ENCODE measurements at places on chromosomes 4 and X.
A peak's percentile ranks its signal among the peaks of the same experiment; 100 is the strongest.

DNA sequence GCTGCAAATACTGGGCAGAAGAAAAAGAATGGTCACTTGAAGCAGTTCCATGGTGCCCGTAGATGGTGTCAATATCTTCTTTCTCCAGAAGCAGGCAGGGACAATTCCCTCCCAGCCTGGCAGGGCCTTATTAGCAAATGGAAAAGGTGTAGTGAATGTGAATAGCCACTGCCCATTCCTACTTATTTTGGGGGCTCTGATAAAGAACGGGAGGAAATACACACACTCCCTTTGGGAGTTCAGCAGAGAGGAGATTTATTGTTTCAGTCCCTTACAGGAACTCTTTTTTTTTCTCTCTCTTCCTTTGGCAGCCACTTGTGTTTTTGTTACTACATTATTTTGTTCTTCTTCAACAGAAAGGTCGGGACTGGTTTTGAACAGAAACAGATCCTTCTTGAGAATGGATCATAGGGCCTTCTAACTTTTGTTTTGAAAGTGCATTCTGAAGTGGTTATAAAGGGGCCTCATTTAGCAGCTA, at the start of gene EMCN:
TSS of gene EMCN (minus strand) at position 159 of the 478 bp plus-strand sequence. CDS start at position 51, 108 bp downstream.
- DNase-seq, result peak; percentile 15

DNA sequence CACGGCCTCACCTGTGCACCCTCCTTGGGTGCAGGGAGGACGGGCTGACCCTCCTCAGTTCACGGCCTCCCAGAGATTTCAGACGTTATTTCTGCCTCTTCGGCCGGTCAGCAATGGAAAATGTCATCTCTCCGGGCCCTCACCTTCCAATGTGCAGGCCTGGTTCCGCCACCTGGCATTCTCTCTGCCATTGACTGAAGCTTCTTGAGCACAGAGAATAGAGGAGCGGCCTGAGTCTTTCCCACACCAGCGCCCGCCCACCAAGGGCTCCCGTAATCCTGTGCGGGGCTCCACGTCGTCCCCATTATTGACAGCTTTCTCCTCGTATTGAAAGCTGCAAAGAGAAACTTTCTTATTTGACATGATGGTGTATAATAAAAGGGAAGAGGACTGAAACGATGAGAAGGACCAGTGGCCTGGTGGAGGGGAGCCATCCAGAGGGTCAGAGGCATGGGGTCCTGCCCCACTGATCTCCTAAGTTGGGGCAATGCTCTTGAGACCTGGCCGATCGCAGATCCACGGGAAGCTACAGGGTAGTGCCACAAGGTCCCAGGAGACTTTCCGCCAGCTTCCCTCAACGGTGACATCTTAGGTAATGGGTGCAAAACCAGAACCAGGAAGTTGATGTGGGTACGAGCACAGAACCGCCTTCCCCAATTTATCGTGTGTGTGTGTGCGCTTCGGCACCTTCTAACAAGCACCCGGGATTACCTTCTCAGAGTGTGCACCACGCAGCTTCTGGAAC, 20.6 kb downstream of the HTRA3 start:
- no peak for DNase-seq

- DNase-seq, result no peak
Observed at GRCh38 chr4:135670548-135670947, 1469.0 kb upstream of the PABPC4L start.

GRCh38 chr4:184237612-184238011, 19.9 kb upstream of the ENPP6 start:
- DNase-seq, result peak; percentile 31

GRCh38 chrX:68658530-68658929, 11.1 kb downstream of the STARD8 start:
- DNase-seq, result peak; percentile 16

DNA sequence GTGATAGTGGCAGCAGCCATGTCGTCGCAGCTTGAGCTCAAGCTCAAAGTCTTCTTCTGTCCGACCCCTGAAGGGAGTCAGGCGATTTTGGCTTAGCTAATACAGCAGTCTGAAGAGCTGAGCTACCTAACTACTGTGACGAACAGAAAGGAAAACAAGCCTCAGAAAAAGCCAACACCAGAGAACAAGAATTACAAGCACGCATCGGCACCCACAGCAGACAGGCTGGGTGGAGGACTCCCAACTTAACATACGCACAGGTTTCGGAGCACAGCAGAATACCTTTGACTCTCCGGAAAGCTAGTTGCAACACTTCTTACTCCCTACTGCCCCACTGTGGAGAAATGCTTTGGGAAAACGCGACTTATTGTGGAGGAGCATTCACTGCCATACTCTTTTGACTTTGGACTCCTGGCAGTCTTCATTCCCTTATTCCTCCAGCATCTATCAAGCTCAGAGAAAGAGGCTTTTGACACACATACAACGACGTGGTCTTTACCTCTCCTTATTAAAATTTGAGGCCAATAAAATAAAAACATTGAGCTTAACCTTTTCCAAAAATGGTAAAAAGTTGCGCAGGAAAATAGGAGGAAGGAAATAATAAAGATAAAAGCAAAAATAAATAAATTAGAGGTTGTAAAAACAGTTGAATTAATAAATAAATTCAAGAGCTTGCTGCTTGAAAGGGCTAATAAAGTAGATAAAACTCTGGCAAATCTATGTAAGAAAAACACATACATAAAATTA, 41.3 kb upstream of the GPC3 start:
- peak; percentile 49 for DNase-seq

DNA sequence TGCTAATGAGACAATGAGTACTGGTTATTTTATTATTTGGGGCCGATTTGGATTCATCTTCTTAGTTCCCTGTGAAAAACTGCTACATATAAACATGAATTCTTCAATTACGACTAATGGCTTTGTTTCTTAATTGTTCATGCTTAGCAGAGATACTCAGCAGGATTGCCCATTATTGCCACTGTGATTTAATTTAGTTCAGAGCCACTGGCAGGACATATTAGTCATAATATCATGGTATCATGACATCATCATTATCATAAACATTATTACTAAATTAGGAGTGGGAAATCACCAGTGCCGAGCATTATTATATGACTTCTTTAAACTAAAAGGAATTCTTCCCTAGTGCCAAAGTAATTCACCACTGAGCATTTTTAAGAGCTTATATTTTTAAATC, 201.4 kb downstream of the SPOCK3 start:
- peak; percentile 55 for DNase-seq

- no peak for DNase-seq
Observed at GRCh38 chr4:146165221-146165620, 10.3 kb upstream of the LSM6 start.

DNA sequence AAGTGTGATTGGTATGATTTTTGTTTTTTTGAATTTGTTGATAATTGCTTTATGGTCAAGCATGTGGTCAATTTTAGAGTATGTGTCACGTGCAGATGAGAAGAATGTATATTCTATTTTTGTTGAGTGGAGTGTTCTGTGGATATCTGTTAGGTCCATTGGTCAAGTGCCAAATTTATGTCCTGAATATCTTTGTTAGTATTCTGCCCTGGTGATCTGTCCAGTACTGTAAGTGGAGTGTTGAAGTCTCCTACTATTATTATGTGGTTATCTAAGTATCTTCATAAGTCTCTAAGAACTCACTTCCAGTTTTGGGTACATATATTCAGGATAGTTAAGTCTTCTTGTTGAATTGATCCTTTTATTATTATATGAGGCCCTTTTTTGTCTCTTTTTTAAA, 372.9 kb upstream of the MAOA start:
- no peak for DNase-seq

GRCh38 chr4:40454816-40455215, 119.7 kb downstream of the CHRNA9 start:
- peak; percentile 7 for DNase-seq

DNA sequence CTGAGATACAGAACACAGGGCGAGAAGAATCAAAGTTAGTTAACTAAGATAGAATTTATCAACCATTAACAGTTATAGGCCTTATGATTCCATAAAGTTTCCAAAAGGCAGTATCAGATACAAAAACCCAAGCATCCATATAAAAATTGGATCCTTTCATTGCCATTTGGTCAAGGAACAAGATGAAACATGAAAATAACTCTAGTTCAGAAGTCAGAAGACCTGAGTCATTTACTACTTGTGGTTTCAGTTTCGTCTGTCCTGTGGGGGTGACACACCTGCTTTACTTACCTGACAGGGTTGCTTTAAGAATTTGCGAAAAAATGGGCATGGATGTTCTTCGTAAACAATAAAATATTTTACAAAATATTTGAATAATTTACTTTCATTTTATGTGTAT, 130.8 kb downstream of the ANAPC10 start:
- no peak for DNase-seq
